AG10803 (cell line): ENCODE measurements at places on chromosomes 11 and 22.

- DNase-seq = no peak
Measured at GRCh38 chr22:47563406-47564157, 801.1 kb downstream of the TBC1D22A start.

DNA sequence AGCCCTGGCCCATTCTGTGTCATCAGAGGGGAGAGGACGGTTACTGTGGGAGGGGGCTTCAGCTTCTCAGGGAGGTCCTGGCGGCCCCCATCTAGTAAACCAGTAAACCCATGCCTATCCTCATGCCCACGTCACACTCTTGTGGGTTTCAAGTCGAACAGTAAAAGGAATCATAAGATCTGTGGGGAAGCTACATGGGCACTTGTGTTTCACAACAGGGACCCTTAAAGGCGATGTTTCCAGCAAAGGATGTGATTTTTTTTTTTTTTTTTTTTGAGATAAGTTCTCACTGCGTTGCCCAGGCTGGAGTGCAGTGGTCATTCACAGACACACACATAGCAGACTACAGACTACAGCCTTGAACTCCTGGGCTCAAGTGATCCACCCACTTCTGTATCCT is 9.2 kb upstream of the PARVG start:
- no peak for DNase-seq

GRCh38 chr22:20983081-20983771 is 1.1 kb downstream of the LZTR1 start:
- DNase-seq = no peak

DNA sequence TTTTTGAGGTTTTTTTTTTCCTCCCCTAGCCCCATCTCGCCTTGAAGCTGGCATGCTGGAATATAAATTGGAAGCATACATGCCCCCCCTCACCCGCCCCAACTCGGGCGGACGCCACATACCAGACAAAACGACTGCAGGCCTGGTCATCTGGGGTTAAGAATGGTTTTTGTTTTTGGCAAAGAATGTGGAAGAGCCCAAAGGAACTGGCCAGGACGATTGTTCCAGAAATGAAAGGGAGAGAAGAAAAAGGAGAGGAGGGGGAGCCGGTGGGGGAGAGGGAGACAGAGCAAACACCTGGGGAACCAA is 25.0 kb downstream of the MN1 start:
- DNase-seq = peak; percentile 84

DNA sequence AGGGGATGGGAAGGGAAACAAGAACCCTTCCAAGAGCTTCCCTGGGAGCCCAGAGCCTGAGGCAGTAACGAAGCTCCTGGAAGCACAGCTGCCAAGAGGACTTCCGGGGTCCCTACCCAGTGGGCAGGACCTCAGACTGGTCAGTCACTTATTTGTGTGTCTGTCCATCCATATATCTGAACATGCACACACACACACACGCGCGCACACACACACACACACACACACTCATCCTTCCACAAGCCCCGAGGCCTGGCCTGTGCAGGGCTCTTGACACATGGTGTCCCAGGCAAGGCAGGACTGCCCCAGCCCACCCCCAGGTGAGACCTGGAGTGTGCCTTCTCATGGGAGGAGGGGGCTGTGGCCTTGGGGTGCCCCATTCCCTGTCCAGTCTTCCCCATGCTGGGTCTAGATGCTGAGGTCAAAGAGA is 44.9 kb downstream of the IGLL5 start:
- no peak for DNase-seq

GRCh38 chr11:7899418-7899817 is 31.6 kb downstream of the OR10A6 start:
- DNase-seq = no peak

DNA sequence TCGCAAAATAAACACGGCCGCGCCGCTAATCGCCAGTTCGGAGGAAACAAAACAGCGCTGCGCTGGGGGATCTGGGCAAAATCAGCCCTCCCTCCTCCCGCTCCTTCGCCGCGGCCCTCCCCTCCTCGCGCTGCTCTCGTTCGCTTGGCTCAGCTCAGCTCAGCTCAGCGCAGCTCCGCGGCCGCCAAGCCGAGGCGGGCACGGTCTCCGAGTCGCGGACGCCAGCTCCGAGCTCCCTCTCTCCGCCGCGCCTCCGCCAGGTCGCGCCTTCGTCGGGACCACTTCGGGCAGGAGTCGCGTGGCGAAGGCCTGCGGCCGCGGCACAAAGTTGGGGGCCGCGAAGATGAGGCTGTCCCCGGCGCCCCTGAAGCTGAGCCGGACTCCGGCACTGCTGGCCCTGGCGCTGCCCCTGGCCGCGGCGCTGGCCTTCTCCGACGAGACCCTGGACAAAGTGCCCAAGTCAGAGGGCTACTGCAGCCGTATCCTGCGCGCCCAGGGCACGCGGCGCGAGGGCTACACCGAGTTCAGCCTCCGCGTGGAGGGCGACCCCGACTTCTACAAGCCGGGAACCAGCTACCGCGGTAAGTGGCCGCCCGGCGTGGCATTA is at the start of gene SPON1:
Gene SPON1 (plus strand): TSS at position 162 of the 607 bp plus-strand sequence. CDS start 182 bp downstream, at position 344.
- no peak for DNase-seq

- DNase-seq = no peak
Measured at GRCh38 chr11:813456-814096, 3.8 kb downstream of the RPLP2 start.

DNA sequence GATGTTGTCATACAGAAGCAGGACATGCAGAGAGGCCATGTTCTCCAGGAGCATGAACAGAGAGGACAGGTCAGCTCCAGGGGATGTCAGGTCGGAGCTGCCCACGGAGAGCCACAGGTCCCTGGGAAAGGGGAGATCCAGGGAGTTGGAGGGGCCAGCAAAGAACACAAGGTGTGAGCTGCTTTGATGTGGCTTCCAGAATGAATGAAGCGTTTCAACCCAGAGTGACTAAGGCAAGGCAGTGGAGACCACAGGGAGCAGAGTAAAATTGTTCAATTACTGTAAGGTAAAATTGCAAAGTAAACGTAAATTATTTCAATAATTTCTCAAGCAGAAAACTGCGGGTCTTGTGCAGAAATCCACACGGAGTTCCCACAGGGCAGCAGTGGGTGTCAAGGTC is 5.6 kb upstream of the SCGB2A1 start:
- DNase-seq = no peak

- no peak for DNase-seq
Measured at GRCh38 chr22:40521046-40521445, 115.5 kb downstream of the MRTFA start.

GRCh38 chr22:37906364-37907008 is 389 bp downstream of the MICALL1 start:
- DNase-seq = no peak

DNA sequence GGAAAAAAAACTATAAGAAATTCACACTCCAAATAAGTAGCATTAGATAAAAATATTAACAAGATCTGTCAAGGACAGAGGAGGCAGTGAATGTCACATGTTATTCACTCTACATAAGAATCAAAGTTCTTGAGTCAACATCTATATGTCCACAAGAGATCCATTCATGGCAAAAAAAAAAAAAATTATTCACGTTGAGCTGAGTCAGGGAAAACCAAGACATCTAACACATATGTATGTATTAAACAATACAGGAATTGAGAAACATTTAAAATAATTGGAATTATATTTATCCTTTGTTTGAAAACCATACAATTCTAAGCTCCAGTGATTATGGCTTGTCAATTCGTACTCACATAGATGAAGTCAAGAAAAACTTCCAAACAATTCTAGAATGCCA is 1.3 kb downstream of the OR56A5 start:
- DNase-seq = no peak

DNA sequence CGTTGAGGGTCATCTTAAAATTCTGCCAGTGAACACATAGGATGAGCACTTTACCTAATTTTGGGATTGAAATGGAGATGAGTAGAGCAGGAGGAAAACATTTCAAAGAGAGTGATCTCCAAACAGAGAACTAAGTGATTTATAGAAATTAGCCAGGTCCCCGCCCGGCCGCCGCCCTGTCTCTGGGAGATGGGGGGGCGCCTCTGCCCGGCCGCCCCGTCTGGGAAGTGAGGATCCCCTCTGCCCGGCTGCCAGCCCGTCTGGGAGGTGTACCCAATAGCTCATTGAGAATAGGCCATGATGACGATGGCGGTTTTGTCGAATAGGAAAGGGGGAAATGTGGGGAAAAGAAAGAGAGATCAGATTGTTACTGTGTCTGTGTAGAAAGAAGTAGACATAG is 276.7 kb upstream of the C11orf87 start:
- DNase-seq = no peak

DNA sequence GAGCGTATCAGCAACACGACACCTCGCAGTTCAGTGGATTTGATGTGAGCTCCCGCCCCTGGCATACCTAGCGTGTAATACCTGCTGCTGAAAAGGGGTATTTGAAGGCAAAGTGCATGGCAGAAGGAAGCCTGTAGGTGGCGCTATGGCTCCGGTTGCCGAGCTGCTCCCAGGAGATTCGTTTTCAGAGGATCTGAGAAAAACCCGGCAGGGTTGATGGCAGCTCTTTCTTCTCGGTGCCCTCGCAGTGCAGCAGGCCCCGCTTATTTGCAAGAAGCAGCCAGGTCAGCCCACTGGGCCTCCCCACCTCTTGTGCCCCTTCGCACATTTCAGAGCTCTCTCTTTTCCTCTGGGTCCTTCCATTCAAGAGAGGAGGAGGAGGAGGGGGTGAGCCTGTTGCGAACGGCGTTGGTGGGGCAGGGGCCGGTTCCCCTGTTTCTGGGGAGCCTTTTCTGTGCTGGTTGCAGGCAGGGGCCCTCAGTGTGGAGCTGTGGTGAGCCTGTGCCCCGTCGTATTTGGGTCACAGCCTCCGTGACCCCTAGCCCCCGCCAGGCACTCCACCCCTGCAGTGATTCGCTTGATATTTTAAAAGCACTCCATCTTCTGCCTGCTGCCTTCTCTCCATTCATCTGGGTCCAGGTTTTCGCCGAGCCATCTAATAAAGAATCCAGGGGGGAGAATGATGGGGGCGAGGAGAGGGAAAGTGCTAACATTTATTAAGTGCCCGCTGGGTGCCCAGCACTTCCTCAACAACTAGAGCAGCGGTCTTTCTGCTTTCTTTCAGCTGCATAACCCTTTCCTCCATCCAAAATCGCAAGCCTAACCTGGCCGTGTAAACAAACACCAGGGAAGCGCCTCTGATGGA is 85.3 kb upstream of the SYT13 start:
- peak; percentile 53 for DNase-seq

GRCh38 chr11:58773337-58773736 is 41.6 kb upstream of the GLYAT start:
- DNase-seq = no peak

- DNase-seq = no peak
Measured at GRCh38 chr11:28259177-28259843, 151.1 kb downstream of the METTL15 start.

DNA sequence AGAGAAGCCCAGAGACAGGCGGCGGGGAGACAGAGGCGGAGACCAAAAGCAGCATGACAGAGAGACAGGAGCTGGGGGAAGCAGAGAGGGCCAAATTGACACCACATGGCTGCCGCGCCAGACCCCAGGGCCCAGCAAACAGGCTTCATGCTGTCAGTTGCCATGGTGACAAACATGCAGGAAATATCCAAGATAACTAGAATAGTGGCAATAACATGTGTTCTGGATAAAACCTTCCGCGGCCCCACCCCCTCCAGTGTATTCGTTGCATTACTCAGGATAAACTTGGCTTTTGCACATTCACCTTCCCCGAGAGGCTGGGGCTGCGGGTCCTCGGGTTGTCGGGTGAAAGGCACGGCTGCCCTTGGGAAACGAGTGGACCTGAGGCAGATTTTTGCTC is 49.9 kb upstream of the CDON start:
- peak; percentile 95 for DNase-seq

DNA sequence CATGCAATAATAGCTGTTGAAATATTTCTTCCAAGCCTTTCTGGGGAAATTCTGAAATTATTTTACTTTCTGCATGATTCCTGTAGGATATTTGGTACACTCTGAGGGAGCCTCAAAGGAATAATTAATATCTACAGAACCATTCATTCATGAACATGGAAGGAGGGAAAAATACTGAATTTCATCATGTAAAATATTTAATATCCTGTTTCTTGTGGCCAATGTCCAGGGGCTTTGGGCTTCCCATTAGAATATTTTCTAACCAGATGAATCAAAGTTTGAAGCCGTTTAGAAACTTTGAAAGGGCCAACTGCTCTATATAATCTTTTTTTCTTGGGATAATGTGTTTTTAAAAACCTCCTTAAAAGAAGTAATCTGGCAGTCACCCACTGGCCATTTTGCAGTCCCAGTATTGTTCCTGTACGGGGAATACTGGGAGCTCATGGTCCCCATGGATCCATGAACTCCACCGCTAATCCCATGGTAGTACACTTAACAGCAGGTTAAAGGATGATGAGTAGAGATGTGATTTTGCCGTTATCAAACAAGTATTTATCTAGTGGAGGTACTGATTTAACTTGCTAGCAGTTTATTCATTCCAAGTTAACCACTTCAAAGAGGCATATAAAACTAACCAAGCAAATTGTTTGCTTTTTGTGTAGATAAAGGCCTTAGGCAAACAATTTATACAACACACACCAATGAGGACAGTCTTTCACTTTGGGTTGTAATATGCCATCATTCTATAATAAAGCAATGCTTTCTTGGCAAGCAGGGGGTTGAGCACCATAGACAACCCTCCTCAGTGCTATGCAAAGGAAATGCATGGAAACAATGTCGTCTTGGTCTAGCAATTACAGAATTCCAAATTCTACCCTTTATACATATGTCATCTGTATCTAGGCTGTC is 34.5 kb upstream of the BLID start:
- DNase-seq = no peak

- DNase-seq = no peak
Measured at GRCh38 chr11:66861038-66861773, 4.3 kb downstream of the LRFN4 start.

DNA sequence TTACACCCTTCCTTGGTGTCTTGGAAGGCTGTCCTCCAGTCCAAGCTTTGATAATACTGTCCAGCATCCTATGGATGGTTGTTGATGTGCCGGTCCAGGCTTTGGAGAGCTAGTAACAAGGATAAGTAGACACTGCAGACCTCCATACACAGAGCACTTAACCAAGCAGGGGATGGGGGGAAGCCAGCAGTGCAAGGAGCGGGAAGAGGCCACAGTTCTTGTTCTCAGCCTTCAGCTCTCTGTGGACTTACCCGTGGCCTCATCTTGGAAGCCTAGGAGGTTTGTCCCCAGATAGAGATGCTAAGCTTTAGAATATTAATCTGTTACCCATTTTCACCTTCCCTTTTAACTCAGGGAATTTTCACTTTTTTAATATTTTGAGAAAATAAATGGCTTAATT is 30.9 kb upstream of the ZC3H12C start:
- DNase-seq = no peak

GRCh38 chr22:37498289-37498909 is 12.2 kb upstream of the MFNG start:
- DNase-seq = no peak

DNA sequence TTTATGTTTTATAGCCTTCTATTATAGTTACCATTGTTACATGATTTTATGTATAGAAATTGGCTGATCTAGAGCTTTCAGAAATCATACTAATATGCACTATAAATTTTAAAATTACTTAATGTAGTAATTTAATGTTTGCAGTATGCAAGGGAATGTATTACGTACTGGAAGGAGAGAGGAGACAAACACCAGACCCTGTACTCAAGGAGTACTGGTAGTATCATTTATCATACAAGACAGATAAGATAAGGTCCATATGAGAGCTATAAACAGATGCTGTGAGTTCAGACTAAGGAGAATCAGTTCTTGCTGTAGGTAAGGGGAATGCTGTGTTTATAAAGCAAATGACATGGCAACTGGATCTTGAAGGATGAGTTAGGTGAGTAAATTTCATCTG is 765 bp downstream of the BCO2 start:
- DNase-seq = no peak
